ENCODE measurements at places on chromosomes 3 and 15.
A peak's percentile ranks its signal among the peaks of the same experiment; 100 is the strongest.

DNA sequence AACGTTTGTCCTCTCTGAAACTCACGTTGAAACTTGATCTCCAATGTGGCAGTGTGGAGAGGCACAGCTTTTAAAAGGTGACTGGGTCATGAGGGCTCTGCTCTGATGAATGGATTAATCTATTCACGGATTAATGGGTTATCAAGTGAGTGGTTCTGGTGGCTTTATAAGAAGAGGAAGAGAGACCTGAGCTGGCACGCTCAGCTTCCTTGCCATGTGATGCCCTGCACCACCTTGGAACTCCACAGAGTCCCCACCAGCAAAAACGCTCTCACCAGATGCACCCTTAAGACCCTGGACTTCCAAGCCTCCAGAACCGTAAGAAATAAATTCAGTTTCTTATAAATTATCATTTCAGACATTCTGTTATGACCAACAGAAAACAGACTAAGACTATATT is 2.6 kb downstream of the PPP1R2 start:
- no peak for DNase-seq

DNA sequence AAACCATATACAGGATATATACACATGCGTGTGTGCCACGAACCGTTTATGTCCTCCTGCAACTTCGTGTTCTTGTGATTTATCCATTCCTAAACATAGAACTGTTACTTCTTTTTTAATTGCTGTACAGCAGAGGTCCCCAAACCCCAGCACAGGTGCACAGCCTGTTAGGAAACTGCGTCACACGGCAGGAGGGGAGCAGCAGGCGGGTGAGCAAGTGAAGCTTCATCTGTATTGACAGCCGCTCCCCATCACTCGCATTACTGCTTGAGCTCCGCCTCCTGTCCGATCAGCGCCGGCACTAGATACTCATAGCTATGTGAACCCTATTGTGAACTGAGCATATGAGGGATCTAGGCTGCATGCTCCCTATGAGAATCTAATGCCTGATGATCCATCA is 34.9 kb upstream of the NRROS start:
- DNase-seq, result no peak

DNA sequence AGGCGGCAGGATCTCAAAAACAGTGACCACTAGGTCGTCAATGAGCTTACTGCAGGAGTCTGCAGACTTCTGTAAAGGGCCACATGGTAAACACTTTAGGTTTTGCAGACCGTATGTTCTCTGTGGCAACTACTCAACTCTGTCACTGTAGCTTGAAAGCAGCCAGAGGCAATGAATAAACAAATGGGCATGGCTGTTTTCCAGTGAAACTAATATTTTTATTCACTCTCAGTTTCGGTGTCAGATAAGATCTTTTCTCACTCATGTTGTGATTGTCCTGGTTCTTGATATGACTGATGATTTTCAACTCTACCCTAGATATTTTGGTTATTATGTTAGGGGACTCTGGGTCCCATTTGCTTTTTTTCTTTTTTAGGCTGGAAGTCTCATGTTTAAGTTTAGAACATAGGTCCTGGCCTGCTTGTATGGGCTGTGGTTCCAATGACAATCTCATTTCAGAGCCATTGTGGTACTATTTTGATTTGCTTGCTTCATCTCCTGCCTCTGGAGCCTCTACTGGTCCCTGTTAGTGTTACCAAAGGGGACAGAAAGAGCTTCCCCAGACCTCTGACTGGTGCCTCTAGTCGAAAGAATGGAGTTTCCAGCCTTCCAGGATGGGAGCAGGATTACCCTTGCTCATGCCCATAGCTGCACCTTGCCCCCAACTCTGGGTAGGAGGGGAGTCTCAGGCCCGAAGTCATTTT is 222.0 kb downstream of the STT3B start:
- no peak for DNase-seq

GRCh38 chr3:169750665-169751064 is 14.2 kb downstream of the TERC start:
- DNase-seq, result no peak

- DNase-seq, result peak; percentile 94
Measured at GRCh38 chr15:70140543-70141375, 43.0 kb upstream of the TLE3 start.

GRCh38 chr15:80183306-80183705 is 30.5 kb downstream of the FAH start:
- DNase-seq, result no peak

DNA sequence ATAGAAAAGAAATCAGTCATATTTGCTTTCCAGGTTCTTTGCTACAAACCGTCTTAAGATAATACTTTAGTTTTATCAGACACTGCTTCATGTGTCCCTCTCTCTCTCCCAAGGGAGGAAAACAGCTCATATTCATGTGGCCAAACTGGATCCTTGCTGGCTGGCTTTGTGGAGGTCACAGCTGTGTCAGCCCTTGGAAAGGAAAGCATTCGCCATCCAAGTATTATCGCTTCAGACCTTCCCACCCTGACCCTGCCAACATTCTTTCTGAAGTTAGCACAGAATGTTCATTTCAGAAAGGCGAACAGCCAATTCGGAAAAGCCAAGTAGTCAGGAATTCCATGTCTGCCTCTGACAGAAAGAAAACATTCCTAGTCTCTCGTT is 213.6 kb downstream of the FEZF2 start:
- no peak for DNase-seq

- no peak for DNase-seq
Measured at GRCh38 chr3:127074900-127075360, 92.0 kb downstream of the PLXNA1 start.

GRCh38 chr3:12948891-12949711 is 107.7 kb upstream of the RPL32 start:
- peak; percentile 39 for DNase-seq

DNA sequence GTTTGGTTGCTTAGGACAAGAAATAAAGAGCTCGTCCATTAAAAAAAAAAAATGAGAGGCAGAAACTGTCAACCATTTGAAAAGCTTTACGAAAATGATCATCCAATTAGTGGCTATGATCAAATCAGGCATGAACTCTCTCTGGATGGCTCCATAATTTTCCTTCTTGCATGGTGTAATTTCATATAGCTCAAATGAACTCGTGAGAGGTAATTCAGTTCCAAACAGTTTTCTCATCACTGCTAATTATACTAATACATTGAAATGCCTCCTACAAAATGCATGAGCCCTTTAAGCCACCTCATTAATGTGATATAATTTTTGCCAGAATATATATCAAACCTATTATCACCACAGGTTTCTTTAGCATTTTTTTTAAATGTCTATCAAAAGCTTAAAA is 239.5 kb upstream of the MEIS2 start:
- no peak for DNase-seq

DNA sequence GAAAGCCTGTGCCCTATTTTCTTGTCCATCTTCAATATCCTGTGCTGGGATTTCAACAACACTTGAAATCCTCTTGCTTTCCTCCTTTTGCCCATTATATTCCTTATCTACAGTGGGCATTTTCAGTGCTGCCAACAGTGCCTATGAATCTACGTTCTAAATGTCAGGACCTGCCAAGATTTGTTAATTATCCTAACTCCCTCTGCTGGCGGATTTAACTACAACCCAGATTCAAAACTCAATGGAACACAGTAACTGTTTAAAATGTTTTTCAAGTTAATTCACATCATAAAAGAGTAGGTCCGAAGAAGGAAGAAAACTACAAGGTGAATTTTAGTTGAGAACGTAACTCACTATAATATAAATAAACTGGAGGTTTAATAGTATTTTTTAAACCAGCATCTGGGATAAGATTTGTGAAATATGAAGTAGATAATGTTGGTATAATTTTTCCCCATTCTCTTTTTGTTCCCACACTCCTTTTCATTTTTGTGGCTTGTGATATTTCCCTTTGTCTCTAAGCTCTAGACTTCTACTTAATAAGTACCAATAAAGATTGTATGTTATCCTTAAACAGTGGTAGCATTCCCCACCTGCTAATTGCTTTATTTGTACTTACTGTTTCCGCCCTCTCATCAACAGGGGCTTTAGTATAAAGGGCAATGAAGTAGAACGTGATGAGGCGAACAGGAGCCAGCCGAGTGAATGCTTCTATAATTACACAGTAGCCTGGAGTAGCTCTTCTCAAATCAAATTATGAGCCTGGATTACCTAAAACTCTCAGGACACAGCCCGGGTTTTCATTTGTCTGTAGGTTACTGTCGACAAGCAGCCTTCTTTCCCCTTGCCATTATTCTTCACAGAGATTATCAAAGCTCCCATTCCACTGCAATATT is 302.5 kb upstream of the ATP11B start:
- DNase-seq, result no peak

- DNase-seq, result no peak
Measured at GRCh38 chr15:85443593-85444087, 63.2 kb downstream of the AKAP13 start.

GRCh38 chr3:119817583-119818363 is 35.9 kb downstream of the NR1I2 start:
- no peak for DNase-seq

DNA sequence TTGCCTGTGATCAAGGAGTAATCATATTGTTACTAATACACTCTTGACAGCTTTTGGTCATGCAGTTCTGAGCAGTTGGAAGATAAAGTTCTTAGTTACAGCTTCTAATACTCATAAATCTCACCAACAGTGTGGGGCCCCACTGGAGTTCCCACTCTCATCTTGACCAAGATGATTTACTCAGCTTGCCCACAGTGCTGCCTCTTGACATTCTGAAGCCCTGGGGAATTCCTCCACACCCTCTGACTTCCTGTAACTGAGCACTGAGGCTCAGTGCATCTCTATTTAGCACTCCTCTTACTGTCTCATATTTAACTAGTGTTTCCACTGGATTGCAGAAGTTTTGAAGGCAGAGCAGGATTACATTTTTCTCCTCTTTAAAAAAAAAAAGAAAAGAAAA is 1.9 kb upstream of the ARL6IP5 start:
- peak; percentile 96 for DNase-seq

GRCh38 chr15:88902846-88903245 is 7.5 kb upstream of the HAPLN3 start:
- DNase-seq, result no peak

DNA sequence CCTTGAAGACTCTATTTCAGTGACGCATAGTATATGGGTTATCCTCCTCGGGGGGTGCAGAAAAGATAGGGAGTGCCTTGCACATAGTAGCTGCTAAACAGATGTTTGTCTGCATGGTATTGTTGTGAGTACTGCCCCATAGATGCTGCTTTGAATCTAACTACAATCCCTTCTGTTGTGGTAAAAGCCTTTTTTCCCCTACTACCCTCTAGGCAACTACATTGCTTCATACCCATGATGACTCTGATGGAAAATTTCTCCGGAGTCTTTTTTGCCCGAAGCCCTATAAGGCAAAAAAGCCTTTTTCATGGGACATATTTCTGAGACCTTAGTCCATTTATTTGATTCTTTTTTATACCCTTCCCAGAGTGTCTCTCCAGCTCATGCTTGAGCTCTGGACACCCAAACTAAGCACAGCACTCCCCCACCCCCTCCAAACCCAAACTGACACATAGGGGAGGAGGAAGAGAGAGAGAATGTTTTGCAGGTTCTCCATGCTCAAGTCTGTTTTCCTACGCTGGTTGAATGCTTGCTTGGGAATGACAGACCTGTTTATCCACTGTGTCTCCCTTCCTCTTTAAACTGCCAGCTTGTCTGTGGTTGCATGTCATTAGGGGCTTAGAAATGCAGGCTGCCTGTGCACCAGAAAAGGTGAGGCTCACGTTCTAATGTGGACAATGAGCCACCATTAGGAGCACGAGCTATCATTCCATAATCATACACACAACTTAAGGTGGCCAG is 52.9 kb downstream of the LRTM1 start:
- DNase-seq, result no peak

Measured in suppressor macrophage treated with lipopolysaccharide for 4 hours (primary cell).